Astrocyte of the hippocampus (primary cell): ENCODE measurements at places on chromosomes 4 and X.

DNA sequence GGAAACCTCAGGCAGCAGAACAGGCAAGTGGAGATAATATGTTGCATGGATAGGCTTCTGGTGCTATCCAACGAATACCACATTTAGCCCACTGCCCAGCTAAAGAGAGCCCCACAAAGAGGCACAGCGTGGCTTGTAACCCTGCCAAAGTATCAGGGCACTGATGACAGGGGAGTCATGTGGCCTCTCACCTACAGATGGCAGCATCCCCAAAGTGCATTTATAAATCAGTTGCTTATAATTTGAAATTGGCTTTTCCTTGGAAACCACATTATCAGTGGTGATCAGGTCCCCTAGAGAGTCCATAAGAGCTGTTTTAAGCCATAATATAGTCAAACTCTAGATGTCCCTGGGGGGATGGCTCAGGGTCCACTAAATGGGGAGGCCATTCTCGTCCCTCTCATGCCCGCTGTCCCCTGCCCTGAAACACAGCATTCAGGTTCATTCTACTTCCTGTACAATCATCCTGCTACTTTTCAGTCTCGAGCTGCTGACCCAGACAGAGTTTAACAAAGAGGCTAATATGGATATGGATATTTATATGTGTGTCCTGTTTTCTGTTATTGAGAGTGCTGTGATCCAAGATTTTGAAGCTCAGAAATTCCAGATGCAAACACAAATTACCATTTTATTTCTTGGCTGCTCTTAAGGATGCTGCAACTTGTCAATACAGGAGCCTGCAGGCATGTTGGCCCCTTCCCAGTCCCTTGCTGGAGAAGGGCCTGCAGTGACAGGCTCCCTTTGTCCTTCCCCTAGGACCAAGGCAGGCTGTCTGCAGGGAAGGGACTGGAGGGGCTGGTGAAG, 28.5 kb downstream of the SRPX start:
- DNase-seq, result peak; percentile 47

GRCh38 chrX:148609515-148610327, 109.3 kb downstream of the AFF2 start:
- DNase-seq, result peak; percentile 26

- DNase-seq, result no peak
Measured at GRCh38 chr4:176063718-176064117, 1.9 kb upstream of the WDR17 start.

- DNase-seq, result peak; percentile 84
Measured at GRCh38 chrX:68440940-68441339, 7.6 kb upstream of the OPHN1 start.

GRCh38 chrX:74779175-74779574, 146.1 kb downstream of the NEXMIF start:
- peak; percentile 34 for DNase-seq

DNA sequence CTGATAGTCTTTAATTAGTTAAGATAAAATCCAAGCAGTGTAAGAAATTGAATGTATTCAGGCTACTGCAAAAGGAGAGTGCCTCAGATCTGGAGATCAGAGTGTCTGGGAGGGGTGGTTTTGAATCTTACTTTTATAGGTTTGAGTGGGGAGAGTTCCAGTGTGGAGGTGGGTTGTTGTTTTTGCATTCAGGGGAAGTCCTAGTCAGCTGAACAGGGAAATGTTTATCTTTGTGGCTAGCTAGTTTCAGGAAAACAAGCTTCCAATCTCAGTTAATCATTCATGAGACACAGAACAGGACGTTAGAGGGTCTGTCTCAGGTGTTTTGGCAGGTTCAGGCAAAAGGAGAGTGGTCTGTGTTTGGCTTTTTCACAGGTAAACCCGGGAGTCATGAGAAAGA, 26.0 kb downstream of the ZNF81 start:
- DNase-seq, result peak; percentile 10

- no peak for DNase-seq
Measured at GRCh38 chr4:101254776-101255175, 92.5 kb downstream of the PPP3CA start.

DNA sequence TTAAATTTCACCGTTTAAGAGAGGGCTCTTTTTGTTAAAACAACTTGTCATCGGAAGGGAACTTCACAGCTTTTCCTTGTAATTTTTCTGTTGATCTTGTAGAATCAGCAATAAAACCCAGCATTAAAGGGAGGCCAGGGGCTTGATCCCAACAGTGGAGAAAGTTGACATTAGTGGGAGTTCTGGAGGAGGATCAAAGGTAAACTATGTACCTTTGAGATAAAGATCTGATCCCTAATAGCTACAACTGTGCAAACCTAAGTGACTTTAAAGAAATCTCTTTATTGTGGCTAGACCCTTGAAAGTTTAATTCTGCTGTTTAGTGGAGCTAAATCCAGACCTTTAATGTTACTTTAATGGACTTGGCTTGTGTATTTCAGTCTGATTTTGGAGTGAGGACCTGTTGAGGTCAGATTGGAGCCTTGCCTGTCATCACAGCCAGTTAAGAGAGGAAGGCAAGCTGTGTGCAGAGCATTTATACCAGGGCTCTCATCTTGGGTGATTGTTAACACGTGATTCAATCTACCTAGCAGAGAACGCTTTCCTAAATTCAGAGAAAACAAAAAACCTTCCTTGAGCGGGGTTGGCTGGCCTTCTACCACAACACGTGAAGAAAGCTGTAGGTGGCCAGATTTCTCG, 1.7 kb downstream of the DOCK11 start:
- no peak for DNase-seq

GRCh38 chrX:38560776-38561125, 591 bp upstream of the TSPAN7 start:
- DNase-seq, result no peak

DNA sequence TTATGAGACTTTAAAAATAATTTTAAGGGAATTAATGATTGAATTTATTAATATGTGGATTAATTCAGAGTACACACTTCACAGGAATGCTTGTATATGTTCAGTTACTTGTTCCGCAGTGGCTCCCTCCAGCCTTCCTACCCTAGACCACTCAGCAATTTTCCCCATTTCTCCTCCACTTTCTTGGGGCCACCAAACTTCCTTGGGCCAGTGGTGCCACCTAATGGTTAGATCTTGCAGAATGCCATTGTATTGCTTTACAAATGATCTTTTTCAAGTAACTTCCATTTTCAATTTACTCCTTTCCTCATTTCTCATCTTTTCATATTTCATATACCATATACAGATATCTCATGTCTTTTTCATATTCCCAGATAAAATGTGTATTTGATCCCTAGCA, 3.6 kb upstream of the RNF175 start:
- no peak for DNase-seq

DNA sequence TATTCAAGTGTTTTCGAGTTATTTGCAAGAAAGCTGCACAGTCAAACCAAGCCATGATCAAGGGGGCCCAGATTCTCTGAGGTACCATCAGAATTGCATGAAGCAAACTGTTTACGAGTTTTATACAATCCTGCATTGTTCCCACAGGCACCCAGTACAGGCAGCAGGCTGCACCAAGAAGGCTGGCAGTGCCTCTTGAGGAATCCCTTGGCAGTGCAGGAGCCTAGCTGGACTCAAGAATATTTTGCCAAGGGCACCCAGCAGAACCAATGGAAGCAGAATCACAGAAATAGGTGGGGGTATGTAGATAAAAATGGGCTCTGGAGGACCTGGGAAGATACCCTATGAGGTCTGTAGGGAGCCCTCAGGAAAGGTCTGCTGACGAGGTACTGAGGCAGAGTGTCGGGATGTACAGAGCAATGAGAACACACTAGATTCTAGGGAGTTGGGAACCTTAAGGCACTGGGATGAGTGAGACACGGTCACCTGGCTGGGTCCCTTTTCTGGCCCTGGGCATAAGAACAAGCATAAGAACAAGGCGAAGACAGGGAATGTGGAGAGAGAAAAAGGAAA, 2.5 kb upstream of the PLP1 start:
- DNase-seq, result peak; percentile 61

DNA sequence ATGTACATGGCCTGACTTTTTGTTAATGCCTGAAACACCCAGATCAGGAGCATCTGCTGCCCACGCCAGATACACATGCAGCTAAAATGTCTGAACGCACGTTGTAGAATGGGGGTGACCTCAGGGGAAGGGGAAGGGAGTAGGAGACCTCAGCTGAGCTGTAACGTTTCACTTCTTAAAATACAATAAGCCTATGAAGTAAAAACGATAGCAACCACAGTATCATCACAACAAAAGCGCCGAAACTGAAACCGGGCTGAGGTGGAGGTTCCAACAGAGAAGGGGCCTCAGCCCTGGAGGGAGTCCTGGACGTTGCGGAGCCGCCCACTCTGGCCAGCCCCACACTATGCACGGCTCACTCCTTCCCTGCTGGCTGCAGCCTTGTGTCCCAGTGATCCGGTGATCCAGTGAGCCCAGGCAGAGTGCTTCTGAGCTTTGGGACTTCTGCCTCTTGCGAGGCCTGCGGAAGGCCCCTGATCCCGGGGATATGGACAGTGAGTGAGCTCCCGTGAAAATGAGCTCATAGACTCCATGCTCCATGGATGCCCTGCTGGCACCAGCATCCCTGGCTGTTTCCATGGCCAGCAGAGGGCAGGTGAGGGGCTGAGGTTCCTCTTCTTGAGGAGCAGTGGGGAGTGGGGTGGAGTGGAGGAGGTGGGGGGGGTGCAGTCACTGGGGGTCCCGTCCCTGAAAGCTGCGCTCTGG, 52.0 kb downstream of the HMX1 start:
- DNase-seq, result no peak

DNA sequence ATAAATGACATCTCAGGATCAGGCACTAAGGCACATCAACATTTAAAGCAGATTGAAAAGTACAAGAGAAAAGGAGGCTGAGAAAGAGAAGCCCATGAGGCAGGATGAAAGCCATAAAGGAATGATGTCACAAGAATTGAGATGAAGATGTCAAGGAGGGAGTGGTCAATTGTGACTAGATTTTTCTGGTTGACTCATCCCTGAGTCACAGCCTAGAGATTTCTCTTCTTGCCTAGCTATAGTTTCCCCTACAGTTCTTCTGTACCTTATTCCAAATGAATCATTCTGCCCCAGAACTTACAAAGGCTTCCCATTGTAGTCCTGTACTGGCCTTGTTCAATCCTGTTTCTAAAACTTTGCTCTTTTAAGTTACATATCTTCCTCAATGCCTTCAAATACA, 3.4 kb upstream of the USP53 start:
- peak; percentile 78 for DNase-seq

DNA sequence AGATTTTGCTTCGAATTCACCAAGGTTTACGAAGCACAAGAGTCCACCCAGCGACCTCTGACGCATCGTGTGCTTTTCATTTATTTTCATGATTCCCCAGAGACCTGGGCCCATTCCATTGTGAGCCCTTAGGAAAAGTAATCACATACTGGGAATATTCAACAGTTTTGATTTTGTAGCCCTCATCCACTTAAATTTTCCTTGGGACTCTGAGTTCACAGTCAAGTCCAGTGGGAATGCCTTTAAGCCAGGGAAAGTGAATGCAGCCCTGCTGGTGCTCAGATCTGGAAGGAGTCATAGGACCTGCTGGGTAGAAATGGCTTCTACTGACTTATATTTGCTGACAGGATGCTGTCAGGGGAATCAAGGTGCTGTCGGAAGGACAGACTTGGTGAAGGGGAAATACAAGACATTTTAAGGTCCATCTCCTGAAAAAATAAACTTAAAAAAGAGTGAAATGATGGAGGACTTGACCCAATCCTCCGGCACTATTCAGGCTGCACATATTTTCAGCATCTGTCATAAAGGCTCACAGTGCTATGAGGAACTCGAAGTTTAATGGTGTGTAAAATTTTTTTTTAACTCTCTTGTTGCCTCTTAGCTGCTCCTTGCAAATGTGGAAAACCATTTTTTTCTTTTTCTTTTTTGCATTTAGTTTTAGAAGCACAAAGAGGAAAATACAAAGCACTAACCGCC, 204.9 kb downstream of the MID1 start:
- peak; percentile 41 for DNase-seq

GRCh38 chr4:79662651-79663050, 254.6 kb upstream of the GK2 start:
- no peak for DNase-seq

GRCh38 chr4:188879598-188879997, 740.4 kb downstream of the TRIML1 start:
- DNase-seq, result no peak

- peak; percentile 55 for DNase-seq
Measured at GRCh38 chr4:144699565-144699964, 53.6 kb downstream of the HHIP start.

DNA sequence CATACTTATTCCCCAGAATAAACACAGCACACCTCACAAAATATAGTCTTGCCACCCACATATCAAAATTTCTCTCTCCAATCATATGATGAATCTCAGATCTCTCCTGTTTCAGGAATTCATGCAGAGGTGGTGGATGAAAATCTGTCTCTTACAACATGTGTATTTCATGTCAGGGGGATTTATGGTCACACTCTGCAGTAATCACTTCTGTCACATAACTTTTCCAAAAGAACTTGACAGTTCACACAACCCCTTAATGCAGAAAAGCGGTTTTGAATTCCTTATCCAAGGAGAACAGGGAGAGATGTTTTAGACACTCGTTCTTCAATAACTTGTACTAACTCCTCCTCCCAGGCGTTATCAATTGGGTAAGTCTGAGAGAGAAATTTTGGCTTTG, 180.5 kb upstream of the ETNPPL start:
- DNase-seq, result no peak

- DNase-seq, result no peak
Measured at GRCh38 chrX:110044346-110045249, 41.7 kb downstream of the TMEM164 start.

DNA sequence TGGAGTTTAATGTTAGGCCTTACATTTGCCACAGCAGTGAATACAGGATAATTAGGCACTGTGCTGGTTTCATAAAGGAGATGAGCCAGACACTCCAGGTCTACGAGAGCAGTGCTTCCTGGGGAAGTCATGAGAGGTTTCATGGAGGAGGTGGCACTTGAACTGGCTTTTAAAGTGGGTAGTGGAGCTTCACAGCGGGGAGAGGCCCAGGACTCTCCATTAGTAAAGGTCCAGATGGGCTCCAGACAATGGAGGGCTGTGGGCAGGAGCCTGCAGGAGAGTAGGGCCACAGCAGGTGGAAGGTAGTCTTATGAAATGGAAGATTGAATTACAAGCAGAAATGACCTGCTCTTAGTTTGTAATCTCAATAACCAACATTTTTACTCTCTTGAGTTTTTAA, 29.0 kb downstream of the CLDN22 start:
- no peak for DNase-seq

DNA sequence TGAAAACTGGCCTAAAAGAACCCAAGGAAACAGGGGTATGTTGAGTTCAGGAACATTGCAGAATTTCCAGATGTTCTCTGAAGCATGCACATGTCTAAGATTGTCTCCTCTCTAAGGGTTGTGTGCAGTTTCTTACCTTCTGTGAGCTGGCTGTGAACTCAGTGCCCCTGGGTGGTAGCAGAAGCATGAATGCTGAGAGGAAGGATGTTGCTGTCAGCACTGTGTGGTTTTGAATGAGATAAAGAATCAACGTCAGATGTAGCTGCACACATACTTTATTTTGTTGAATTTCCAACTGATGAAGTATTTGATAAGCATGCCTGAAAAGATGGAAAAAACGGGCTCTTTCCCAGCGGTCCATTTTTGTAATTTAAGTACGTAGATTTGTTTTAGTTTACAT, 23.8 kb upstream of the CD38 start:
- peak; percentile 46 for DNase-seq

DNA sequence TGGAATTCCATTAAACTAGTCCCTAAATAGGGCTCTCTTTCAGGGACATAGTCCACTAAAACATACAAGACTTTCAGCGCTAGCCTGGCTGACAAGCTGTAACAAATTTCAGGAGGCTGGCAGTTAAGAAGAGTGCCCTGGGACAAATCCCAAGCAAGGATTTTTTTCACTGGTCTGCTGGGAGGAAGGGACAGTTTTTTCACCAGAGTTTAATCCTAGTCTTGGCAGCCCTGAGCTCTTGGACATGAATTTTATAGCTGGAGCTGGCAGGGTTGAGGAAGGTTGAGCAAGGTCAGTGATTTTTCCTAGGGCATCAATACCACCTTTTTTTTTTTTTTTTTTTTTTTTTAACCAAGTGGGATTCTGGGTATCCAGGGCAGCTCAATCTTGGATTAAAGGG, 184.4 kb downstream of the SH2D1A start:
- DNase-seq, result no peak
